ENCODE measurements at places on chromosomes 6 and 20.

GRCh38 chr6:26196846-26197635 lies 109.8 kb downstream of the HFE start:
- DNase-seq = peak; percentile 95

DNA sequence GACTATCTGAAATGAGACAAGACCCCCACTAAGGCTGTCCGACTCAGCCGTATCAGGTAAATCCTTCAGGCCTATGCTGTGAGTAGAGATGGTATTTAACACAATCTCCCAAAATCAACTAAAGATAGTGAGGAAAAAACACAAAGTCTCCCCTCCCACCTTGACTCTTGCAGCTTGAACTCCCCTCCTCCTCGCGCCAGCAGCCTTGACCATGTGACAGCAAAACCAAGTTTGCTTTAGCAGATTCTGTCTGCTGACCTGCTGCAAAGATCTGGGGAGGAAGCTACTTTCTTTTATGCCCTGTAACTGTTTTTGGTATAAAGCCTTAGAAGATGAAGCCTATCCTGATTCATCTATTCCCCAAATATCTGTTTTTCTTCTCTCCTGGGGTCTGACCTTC lies 509.5 kb downstream of the CDH26 start:
- no peak for DNase-seq

GRCh38 chr20:43961541-43962471 lies 47.2 kb downstream of the TOX2 start:
- no peak for DNase-seq

GRCh38 chr6:112780498-112781096 lies 433.5 kb downstream of the RFPL4B start:
- DNase-seq = peak; percentile 88

DNA sequence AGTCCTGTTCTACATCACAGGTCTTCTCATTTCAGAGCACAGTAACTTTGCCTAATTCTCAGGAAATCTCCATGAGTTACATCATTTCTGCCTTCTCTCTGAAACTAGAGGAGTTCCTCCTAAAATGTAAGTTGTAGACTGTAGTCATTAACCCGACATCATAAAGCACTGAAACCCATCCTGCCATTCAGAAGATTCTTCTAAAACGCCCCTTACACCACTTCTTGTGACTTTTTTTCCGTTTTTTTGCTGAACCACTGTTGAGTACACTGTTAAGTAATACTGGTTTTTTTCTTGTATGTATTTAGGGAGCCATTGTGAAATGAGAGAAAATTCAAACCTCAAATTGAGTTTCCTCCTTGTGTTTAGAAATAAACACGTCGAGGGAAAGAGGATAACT lies 117.3 kb downstream of the MAP3K4 start:
- no peak for DNase-seq

DNA sequence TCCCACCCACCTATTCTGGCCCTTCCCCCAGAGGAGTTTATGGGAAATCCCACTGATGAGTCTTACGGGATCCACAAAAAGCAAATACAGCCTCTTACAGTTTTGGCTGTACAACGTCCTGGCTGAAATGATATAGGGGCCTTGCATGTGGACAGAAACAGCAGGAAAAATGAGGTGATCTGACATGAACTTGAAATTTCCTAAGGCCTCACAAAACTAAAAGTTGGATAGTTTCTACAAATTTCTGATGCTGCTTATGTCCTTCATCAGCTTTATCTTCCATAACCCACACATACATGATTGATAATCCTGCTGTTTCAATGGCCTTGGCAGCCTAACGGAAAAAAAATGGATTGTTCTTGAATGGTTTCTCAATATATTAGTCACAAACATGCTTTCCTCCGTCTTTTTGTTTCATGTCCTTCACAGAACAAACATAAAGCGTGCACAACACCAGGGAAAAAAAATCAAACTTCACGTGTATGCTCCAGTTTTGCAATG lies 118.8 kb downstream of the BMP5 start:
- no peak for DNase-seq
